NT2/D1 (cell line): ENCODE measurements at places on chromosomes 1 and 21.

- DNase-seq = no peak
These were observed 231.8 kb upstream of the IRF2BP2 start for GRCh38 chr1:234841710-234842231.

DNA sequence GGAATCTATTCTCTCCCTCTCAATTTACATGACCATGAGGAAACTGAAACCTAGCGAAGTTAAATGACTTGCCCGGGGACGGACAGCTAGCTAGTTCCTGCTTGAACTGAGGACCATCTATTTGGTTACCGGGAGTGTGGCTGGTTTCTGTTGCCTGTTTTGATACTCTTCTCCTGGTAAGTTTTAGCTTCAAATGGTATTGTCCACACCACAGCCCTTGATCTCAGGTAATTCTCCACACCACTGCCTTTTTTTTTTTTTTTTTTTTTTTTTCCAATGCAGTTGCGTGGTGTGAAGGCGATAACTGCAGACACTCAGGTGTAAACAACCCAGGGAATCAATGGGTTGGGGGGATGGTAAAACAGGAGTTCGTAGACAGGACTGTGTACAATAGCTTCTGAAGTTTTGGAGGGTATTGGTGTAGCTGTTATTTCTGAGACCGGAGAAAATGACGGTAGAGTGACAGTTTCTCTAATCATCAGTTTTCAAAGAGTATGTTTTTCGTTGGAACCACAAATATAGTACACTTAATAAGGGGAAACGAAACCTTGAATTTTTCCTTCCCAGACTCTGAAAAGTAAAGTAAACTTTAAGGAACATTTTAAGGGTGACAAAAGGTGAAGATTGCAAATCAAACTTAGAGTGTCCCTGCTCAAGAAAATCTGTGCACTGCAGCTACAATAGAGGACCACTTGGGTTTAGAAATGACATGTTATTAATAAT is 125.3 kb upstream of the CACYBP start:
- DNase-seq = peak; percentile 80

- DNase-seq = no peak
These were observed 60.5 kb downstream of the RABGAP1L start for GRCh38 chr1:174219606-174220370.

DNA sequence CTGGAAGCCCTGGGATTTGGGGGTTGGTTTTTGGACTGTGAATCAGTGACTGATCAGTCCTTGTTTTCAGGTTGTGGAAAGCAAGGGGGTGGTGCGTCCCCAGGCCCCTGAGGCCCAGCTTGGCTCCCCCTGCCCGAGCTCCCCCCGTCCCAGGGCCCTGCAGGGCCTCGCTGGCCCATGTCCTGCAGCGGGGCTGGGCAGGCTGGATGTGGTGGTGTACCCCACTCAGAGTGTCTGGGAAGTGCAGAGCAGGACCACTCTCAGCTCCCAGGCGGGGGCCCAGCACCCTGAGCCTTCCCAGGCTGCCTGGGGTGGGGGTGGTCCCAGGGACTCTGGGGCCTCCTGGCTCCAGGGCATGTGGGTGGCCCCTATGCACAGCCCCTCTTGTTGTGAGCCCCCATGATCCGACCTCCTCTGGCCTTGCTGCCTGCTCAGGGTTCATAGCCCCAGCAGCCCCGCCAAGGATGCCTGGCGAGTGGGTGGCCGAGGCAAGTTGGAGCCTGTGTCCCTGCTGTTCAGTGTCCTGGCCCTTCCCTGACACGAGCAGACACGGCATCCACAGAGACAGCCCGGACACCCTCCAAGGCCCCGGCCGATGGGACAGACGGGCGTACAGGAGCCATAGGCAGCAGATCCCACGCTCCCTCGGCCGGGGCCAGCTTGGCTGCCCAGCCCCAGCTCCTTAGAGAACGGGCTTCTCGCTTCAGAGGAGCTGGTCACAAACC is 37.9 kb downstream of the SLX9 start:
- DNase-seq = no peak

GRCh38 chr21:36203603-36203889 is 46.9 kb downstream of the DOP1B start:
- DNase-seq = no peak

DNA sequence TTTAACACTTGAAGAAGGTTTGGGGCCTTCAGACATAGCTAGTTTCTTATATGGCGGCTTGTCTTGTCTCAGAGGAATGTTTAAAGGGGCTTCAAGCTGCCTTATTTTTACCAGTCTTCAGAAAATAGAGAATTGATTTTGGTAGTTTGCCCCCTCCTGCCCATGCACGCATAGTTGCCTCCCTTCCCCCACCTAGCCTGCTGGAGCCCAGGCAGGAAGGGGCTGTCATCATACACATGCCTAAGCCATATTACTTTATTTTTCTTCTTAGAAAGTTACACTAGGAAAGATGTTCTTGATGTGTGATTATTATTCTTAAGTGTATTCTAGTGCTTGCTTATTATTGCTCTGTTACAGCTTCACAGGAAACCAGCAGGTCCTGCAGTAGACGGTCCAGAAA is 18.3 kb downstream of the PBX1 start:
- DNase-seq = no peak

- peak; percentile 28 for DNase-seq
These were observed 522 bp downstream of the TMEM59 start for GRCh38 chr1:54052431-54052933.
